ENCODE measurements at places on chromosomes 1 and 21.

- no peak for DNase-seq
Measured at GRCh38 chr1:57576756-57577155, 152.9 kb upstream of the DAB1 start.

GRCh38 chr1:37704966-37705365 lies 12.7 kb downstream of the CDCA8 start:
- no peak for DNase-seq

GRCh38 chr1:151833172-151833900 lies 1.7 kb upstream of the RORC start:
- DNase-seq = no peak

DNA sequence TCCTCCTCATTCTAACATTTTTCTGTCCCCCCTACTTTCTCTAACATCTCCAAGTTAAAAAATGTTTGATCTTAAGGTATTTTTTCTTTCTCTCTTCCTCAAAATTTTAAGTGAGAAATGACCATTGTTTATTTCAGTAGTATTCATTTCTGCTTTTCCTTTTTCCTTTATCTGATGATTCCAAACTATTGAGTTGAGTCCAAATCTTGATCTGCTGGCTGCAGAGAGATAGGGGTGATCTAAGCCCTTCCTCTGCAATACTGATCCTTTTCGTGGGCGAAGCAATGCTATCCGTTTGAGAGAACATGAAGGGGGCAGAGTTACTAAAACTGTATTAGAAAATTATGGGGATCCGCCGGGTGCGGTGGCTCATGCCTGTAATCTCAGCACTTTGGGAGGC lies 516 bp upstream of the NMNAT2 start:
- DNase-seq = no peak

- DNase-seq = no peak
Measured at GRCh38 chr1:201007481-201007880, 16.0 kb downstream of the KIF21B start.

- no peak for DNase-seq
Measured at GRCh38 chr1:59071876-59072582, 224.9 kb upstream of the FGGY start.

DNA sequence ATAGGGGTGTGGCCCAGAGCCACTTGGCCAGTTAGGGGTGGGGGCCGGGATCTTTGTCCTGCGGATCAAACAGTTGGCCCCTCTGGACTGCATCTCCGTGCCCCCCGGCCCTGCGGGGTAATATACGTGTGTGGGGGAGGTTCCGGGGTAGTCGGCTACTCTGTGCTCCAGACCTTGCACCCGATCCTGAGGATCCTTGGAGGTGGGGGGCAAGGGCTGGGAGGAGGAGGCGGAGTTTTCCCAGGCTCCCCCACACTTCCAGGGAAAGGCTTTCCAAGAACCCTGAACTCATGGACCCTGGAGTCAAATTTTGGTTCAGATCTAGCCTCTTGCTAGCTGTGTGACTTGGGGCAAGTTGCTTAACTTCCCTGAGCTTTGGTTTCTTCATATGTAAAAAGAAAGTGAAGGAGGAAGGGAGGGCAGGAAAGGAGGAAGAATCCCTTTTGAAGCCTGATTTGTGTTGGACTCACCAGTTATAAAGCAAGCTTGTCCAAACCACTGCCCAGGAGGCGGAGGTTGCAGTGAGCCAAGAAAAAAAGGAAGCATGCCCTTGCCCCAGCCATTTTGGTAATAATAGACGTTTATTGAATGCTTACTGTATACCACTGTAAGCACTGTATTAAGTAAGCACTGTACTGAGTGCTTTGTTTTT lies 686 bp downstream of the MIIP start:
- DNase-seq = peak; percentile 49

DNA sequence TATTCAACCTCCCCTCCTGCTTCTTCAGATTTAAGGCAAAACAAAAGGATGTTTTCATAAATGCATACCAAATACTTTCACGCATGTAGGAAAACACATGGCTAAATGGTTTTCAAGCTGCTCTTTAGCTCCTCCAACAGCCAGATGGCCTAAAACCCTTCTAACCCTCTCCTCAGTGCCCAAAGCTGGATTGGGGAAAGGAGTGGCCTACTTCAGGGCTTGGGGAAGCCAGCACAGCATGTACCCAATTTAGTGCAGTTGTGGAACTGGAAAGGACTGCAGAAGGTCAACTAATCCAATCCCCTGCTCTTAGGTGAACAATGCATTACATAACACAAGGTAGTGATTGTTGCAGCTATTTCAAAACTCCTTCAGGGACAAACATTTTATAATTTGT lies 9.3 kb downstream of the F5 start:
- DNase-seq = no peak

- peak; percentile 55 for DNase-seq
Measured at GRCh38 chr1:235917267-235917811, 50.6 kb upstream of the LYST start.

Measured in activated CD8-positive, alpha-beta memory T cell treated with anti-CD3 and anti-CD28 coated beads, Interleukin-2, amount 10 ng/mL, durations not matched to agents 7 days and 5 days (primary cell).